ENCODE measurements at places on chromosomes 6 and 20. TPM values are rescaled to one million over a fixed set of nuclear protein-coding genes. Genes with fewer than 3 reads are reported as not detected.

ADGRB3 gene
- not detected for total RNA-seq

CCN6 gene
- not detected for total RNA-seq

IL17A gene
- total RNA-seq: not detected

OR2B6 gene
- total RNA-seq: 0.15 TPM
